ENCODE measurements at places on chromosomes 6 and 20.

DNA sequence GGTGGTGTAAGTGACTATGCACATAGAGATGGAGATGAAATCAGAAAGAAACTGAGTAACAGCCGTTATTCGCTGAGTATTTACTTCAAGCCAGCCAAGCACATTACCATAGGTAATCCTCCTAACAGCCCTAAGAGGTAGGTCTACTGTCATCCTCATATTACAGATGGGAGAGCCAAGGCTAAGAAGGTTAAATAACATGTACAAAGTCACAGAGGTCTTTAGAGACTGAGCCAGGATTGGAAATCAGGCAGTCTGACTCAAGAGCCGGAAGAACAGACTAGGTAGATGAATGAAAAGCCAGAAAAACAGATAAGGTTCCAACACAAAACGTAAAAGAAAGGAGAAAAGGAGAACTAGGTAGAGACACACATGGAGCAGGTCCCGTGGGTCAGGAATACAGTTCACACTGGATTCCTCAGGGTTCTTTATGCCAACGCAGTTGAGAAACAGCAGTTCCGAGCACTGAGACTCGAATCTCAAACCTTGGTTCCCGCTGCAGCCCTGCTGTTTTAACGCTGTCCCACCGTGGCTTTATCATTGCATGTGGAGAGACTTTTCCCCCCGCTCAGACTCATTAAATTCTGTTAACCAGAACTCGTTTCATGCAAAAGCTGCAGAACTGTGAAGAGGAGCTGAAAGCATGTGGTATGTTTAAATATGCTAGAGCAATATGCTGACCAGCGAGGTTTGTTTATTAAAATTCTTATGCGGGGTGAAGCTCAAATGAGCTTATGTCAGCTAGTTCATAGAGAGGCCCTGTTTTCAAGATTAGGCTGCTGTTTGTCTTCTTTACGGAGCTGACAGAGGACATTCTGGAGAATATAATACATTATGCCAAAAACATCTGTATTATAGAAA is 537.9 kb downstream of the CD83 start:
- no peak for DNase-seq

DNA sequence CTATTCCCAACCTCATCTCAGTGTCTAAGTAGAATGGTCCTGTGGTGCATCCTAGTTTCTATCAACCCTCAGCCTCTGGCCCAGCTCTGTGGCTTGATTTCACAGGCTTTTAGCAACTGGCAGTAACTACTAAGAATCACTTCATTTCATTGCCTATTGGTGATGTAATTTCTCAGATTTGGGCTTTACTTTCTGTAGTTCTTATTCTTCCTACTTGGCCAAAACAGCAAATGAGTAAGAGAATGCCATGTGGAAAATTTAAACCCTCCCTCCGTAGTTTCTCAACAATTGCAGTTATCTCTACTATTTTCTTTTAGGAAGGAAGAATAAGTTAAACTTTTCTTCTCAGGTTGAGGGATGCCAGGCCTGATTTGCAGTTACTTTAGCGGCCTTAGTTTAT is 387.3 kb downstream of the CDKAL1 start:
- no peak for DNase-seq

- peak; percentile 0 for DNase-seq
These were observed 470.5 kb downstream of the COL12A1 start for GRCh38 chr6:74735304-74735703.

DNA sequence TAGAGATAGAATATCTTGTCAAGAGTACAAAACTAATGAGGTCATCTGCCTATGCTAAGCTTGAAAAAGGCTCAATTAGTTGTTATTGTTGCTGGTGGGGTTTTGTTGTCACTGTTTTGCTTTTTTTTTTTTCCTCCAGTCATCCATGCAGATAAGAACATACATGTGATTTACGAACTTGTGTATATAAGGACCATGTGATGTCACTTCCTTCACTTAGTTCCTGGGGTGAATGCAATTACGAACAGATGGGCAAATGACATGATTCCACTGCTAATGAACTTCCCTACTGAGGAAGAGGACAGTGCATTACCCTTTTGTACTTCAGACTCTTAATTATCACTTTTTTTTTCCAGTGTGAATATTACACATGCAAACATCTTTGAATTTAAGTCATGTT is 1175.3 kb upstream of the GJE1 start:
- DNase-seq: no peak

DNA sequence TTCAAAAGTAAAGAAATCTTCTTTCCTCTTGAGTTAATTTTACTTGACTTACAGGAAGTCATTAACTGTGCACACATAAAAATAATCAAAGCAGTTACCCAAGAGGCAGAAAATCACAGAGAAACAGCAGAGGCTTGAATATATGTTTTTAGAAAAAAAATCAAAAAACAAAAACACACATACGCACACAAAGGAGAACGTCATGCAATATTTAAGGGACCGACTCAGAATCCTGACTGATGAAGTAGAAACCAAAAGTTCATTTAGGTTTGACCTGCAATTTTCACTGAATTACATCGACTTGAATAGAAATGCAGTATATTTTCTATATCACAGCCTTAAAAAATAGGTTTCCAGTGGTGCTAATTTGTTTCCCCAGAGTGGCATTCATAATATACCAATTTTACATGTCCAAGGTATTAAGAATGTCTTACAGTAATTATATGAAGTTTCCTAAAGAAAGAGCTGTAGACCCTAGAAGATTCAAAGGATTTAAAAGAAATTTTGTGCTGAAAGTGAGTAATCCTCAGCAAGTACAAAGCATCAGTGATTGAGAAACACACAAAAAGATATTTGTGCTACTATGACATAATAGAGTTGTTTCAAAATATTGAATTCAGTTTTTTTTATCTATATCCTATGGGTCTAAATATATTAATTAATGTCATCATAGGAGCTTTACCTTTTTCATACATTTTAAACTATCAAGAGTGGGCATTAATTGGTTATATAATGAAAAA is 358.5 kb upstream of the RUNX2 start:
- no peak for DNase-seq

- DNase-seq: peak; percentile 61
These were observed 698 bp upstream of the LRP11 start for GRCh38 chr6:149864578-149865535.

DNA sequence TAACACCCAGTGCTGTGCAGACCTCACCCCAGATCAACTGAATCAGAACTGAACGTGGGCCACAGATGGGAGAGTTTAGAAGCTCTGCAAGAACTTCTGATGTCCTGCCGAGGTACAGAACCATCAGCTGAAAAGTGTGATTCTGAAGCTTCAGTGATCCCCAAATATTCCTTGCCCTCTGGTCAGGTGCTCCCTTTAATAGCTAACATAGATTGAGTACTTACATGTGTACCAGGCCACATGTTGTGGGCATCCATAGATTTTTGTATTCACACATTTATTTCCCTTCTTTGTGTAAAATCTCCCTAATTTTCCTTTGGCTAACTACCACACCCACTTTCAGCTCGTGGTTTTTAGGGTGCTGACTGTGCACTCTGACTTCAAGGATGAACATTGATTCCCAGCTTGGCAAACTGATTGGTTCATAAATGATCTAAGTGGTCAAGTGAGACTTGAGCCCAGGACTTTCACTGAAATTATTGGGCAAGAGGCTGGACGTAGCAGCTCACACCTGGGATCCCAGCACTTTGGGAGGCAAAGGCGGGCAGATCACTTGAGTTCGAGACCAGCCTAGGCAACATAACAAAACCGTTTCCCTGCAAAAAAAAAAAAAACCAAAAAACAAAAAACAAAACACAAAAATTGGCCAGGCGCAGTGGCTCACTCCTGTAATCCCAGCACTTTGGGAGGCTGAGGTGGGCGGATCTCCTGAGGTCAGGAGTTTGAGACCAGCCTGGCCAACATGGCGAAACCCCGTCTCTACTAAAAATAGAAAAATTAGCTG is 162.2 kb downstream of the BCAS1 start:
- no peak for DNase-seq

- DNase-seq: no peak
These were observed 27.4 kb upstream of the LRRN4 start for GRCh38 chr20:6081236-6081635.

GRCh38 chr20:32520927-32521203 is 64.3 kb downstream of the NOL4L start:
- no peak for DNase-seq

DNA sequence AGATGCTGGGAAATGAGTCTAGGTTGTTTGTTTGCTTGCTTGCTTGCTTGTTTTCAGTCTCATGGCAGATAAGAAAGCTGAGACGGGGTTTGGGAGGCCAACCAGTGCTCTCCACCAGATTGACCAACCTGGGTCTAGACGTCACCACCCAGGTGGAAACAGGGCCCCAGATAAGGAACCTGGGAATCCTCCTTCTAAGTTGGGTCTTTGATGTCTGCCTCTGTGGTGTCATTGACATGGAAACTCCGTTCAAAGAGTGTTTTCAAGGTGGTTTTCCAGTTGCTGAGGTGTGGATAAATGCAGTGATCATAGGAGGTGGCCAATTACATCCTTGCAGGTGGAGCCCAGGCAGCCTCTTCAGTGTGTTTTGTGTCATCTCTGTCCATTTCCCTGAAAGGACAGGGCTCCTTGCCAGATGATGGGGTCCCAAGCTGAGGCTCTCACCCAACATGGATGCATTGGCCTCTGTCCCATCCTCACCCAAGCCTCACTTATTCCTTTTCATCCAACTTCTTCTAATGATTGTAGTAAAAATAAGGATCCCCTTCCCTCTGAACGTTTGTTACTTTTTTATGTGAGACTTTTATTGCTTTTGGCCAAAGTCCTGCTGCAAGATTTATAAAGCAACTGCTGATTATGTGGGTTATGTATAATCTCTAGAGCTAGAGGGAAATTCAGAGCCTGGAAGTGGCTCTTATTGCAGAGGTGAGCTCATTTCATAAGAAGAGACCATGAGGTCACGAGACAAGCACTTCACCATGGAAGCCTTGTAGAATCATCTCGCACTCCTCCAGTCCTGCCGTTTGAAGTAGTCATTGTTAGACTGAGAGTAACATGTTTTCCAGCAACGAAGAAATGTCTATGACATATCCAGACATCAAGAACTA is 32.0 kb upstream of the SYNDIG1 start:
- no peak for DNase-seq

DNA sequence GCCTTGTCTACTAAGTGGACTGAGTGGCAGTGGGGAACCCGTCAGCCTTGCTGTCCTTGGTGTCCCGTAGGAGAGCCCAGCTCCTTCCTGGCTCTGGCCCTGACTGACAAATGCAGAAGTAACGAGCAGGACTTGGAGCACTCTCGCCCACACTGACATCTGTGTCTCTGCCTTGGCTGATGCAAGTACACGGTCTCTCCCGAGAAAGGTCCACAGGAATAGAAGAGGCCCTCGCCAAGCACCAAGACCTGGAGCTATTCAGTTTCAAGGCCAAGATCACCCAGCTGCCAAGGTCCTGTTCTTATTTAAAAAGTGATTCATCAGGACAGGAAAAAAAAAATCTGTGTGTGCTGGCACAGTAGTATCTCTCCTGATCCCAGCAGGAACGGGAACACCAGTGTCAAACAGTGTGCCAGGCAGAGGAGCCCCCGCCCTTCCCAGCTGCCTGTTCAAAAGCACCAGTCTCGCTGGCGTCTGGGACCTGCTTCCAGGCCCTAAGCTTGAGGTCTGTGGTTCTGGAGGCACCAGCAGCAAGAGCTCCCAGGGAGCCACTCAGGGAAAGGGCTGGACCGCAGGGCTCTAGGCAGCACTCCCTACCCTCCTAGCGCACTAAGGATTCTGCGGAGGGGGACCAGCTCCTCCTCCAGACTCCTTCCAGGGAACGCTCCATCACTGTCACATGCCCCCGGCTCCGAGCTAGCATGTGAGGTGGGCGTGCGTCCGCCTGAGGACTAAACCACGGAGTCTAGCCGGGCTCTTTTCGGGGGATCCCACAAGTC is 376.9 kb downstream of the RNGTT start:
- no peak for DNase-seq

- no peak for DNase-seq
These were observed at the start of gene NRSN1 for GRCh38 chr6:24125980-24126379. Gene NRSN1 (plus strand): TSS chr6:24126215. CDS start chr6:24134328, 8,113 bp downstream.

GRCh38 chr6:36121787-36122494 is 8.4 kb upstream of the MAPK13 start:
- DNase-seq: no peak

DNA sequence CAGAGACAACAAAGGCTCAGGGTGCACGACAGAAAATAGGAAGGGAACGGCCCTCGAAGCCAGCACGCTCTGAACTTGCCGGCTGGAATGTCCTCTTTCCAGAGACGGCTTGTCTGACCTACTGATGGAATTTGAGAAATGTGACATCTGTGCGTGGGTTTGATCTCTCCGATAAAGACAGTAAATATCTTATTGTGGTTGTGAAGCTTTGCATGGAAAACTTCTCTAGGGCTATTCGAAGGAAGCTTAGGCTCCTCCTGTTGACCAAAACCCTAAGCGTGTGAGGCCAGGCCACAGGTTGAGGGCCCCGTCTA is 247.3 kb downstream of the ZNF217 start:
- DNase-seq: no peak
